Cerebellar cortex (tissue), 1 donor: ENCODE measurements at places on chromosomes 6 and 20.
A peak's percentile ranks its signal among the peaks of the same experiment; 100 is the strongest.

DNA sequence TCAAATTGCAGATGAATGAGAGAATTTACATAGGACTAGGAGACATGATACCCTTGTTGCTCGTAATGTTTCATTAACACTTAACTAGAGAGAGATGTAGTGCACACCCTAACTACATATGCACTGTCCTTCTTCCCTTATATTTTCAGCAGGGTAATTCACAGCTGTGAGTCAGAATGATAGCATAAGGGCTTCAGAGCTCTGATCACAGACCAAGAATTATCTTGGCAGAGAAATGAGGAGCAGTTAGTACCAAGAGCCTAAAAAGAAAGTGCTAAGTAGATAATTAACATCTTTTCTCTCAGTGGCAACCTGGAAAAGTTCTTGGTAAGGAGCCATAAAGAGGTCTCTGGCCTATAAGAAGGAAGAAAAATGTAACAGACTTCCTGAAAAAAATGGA, 35.8 kb downstream of the GRIK2 start:
- DNase-seq, result peak; percentile 48

DNA sequence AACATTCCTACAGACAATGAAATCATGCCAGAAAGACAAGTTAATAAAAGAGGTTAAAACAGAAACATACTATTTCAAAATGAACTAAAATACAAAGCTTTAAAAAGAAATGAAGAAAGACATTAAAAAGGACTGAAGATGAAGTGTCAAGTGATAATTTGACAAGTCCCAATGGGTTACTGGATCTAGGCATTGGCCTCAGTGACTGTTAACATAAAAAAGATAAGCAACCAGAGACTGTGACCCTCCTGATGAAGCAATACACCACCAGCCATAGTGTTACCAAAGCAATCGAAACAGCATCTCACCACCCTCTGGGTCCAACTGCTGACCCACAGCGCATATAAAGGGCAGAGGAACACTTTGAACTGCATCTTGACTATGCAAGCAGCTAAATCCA, 130.3 kb downstream of the FIG4 start:
- DNase-seq, result no peak

- no peak for DNase-seq
These were observed 34.5 kb downstream of the NUDT3 start for GRCh38 chr6:34357937-34358336.

GRCh38 chr6:73688351-73688750, 7.7 kb upstream of the CD109 start:
- DNase-seq, result no peak

- peak; percentile 21 for DNase-seq
These were observed 63.9 kb downstream of the FHL5 start for GRCh38 chr6:96626759-96627364.

DNA sequence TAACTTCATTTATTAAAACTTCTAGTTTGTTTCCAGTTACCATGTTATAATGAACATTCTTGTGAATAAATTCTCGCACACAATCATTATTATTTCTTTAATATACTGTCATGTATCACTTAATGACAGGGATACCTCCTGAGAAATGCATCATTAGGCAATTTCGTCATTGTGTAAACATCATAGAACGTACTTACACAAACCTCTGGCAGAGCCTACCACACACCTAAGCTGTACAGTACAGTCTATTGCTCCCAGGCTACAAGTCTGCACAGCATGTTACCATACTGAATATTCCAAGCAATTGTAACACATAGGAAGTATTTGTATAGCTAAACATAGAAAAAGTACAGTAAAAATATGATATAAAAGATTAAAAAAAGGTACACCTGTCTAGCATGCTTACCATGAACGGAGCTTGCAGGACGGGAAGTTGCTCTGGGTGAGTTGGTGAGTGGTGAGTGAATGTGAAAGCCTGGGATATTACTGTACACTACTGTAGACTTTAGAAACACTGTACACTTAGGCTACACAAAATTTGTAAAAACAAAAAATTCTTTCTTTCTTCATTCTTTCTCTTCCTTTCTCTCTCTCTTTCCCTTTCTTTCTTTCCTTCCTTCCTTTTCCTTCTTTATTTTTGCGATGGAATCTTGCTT, 268.2 kb upstream of the SOX4 start:
- DNase-seq, result no peak

- no peak for DNase-seq
These were observed 11.7 kb upstream of the MDGA1 start for GRCh38 chr6:37709250-37709931.

GRCh38 chr20:48679599-48679998, 148.2 kb downstream of the PREX1 start:
- no peak for DNase-seq

GRCh38 chr6:1039191-1039590, 272.7 kb upstream of the FOXQ1 start:
- no peak for DNase-seq

DNA sequence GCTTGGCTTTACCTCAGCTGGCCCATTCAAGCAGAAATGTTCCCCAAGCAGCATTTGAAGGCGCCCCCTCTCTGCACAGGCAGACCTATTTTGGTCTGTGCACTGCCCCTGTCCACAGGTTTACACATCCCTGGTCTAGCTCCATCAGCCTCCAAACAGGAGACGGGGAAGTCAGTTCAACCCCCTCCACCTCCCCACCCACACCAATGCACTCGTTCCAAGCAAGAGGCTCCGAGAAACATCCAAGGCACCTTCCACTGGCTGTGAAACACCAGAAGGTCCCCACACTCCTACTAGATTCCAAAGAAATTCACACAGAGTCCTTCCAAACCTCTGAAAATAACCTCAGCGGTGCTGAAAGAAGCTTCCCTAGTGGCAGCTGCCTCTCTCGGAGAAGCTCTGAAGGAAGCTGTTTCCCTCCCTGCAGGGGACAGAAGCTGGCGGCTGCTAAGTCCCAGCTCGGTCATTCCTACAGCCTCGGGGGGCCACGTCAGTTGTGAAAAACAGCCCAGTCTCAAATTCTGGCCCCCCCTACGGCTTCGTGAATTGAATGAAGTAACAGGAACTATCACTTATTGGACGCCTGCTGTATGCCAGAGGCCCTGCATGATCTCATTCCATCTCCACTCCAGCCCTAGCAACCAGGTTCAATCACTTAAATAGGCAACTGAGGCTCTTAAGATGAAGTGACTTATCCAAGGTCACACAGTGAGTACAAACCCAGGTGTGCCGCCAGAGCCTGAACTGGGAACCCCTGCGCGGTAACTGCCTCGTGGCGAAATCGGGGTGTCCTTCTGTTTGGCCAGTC, 815 bp downstream of the SPATA2 start:
- peak; percentile 40 for DNase-seq

GRCh38 chr6:166244353-166245045, 63.7 kb downstream of the PRR18 start:
- no peak for DNase-seq

DNA sequence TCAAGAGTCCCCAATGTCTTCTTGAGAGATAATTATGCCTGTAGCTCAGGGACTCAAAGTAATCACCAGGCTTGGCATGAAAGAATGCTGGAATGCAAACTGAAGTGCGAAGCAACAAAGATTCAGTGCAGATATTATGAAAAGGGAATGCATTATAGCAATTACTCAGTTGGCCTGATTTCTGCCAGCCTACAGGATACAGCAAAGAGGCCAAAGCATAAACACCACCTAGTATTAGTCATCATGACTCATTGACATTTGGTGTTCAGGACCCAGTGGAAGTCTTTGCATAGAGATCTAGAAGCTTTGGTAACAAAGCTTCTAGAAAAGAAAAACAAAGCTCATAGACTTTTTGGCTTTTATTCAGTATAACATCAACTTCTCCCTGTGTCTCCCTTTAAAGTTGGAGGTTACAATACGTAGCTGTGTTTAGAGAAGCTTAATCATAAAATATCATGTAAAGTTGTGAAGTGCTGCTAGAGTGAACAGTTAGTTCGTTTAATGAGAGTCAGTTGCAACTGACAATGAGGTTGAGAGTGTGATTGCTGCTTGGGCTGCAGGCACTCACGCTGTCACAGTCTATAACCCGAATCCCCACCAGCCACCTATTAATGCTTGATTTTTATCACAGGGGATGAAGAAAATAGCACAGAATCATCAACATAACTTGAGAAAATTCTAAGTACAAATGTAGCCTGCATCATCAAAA, 932.7 kb downstream of the TFAP2A start:
- no peak for DNase-seq

- no peak for DNase-seq
These were observed 31.5 kb downstream of the NINL start for GRCh38 chr20:25553819-25554296.

DNA sequence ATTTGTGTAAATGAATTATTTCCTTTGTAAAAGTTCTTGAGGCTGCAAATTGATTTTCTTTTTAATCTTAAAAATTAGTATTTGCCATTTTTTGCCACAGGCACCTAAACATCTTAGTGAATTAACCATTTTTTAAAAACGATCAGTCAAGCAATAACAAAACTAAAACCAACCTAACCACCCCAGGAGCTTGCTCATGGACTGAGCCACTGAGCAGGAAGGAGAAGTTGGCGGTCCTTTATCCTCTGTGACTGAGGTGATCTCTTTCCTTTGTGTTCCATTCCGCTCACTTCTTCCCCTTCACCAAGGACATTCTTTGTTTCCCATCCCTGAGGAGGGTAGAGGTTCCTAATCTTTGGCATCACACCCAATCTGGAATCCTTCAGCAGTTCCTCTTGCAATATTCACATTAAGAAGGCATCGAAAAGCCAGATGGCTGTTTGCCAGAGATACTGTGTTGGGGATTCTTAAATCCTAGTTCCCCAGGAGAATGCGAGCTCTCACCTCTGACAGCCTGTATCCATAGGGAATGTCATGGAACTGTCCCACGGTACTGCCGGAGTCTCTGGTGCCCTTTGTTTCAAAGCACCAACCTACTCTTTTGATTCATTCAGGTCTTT, 30.5 kb downstream of the RPRD1B start:
- DNase-seq, result no peak

- DNase-seq, result no peak
These were observed 41.8 kb upstream of the MTRF1L start for GRCh38 chr6:153044295-153044694.

- no peak for DNase-seq
These were observed 270.6 kb downstream of the PRL start for GRCh38 chr6:22026164-22026678.

GRCh38 chr6:36888115-36888643, 2.4 kb downstream of the C6orf89 start:
- no peak for DNase-seq

DNA sequence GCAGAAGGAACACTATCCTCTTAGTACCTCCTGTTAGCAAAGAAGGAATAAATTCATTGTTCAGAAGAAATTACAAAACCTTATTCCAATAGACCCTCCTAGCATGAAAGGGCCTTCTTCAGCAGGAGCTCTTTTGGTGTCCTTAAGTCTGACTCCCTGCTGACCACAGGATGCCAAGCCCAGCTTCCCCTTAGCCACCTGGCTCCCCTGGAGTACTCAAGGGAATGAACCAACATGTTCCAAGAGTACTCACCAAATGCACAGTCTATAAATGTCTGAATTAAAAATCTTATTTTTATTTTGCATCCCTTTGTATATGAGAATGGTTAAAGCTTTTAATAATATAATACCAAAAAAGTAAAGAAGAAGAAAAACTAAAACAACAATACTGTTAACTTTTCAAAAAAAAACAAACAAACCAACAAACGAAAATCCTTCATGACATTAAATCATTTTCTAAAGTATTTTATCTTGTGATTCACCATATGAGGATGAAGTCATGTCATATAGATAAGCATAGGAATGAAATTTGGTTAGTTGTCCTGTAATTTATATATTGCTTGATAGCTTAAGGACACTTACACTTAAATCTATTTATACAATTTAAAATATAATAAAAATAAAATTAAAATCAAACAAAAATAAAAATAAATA, 1355.1 kb downstream of the HACE1 start:
- no peak for DNase-seq

DNA sequence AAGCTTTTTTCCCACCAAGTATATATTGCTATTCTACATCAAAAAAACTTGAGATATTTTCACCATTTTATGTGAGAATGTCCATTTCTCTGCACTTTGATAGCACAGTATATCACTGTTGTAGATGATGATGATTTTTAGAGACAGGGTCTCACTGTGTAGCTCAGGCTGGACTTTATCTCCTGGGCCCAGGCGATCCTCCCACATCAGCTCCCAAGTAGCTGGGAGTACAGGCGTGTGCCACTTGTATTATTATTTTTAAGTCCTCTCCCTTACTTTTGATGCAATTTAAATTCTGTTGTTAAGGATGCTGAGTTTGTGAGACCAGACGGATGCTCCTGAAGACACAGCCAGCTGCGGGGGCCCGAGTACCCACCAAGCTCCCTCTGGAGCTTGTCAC, 326.8 kb downstream of the QKI start:
- DNase-seq, result no peak

GRCh38 chr20:46827718-46828458, 66.8 kb upstream of the EYA2 start:
- no peak for DNase-seq

- no peak for DNase-seq
These were observed 134.0 kb upstream of the SNX9 start for GRCh38 chr6:157688960-157689599.

DNA sequence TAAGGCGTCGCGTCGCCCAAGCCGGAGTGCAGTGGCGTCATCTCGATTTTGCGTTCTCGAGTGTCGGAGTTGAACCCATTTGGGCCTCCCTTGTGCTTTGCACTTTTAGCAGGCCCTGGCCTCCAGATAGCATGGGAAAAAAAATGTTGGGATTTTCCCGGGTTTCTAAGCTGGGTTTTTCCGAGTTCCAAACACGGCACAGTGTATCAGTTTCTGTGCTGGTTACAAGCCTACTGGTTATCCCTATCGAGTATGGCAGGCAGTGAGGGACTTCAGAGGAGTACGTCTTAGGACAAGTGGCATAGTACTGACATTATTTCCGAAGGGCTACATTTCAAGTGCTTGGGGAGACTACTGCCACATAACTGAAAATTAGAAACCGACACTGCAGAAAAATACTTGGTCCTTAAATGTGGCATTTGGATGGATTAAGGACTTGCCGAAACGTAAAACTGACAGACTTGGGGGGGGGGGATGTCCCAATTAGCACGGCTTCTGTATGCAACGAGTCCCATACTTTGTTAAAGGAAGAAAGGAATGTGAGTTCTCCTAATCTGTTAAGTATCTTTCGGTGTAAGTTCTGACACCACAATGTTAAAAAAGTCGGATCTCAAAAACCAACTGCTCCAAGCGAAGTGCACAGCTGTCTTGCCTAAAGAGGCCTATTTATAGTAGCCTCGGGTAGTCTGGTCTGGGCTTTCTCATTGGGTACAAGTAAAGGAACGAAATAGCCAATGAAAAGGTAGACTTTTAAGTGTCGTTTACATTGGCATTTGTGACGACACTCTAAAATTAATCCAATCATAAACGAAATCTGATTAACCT, 70.2 kb downstream of the HFE start:
- DNase-seq, result no peak

GRCh38 chr6:35522660-35523658, 10.3 kb upstream of the TULP1 start:
- DNase-seq, result peak; percentile 50

- no peak for DNase-seq
These were observed 32.4 kb downstream of the GRM4 start for GRCh38 chr6:34113532-34113931.

GRCh38 chr6:14447240-14447639, 329.7 kb downstream of the CD83 start:
- DNase-seq, result no peak
